ENCODE measurements at places on chromosomes 1 and 21.
A peak's percentile ranks its signal among the peaks of the same experiment; 100 is the strongest.

GRCh38 chr1:16903458-16903796 lies 7.6 kb downstream of the RNU1-2 start:
- DNase-seq: no peak

DNA sequence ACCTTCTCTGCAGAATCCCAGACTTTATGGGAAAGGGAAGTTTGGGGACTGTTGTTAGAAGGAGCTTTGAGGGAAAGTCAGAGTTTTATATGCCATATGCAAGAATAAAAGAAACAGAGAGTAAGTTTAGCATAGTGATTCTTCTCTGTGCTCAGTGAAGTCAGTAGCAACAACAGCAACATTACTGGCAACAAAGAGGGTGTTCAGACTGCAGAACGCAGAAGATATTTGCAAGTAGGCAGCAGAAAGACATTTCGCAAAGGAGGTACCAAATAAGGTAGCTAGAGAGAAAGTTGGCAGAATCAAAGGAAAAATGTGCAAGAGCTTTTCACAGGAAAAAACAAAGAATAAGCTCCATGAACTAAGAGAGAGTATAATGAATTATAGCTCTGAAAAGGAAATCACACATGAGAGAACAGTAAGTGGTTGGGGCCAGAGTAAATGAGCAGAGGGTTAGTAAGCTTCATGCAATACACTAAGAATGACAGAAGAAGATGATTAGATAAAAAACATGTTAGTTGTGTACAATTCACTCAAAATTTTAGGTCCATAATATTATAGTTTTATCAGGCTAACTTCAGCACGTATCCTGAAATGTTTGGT lies 98.1 kb downstream of the NEGR1 start:
- no peak for DNase-seq

DNA sequence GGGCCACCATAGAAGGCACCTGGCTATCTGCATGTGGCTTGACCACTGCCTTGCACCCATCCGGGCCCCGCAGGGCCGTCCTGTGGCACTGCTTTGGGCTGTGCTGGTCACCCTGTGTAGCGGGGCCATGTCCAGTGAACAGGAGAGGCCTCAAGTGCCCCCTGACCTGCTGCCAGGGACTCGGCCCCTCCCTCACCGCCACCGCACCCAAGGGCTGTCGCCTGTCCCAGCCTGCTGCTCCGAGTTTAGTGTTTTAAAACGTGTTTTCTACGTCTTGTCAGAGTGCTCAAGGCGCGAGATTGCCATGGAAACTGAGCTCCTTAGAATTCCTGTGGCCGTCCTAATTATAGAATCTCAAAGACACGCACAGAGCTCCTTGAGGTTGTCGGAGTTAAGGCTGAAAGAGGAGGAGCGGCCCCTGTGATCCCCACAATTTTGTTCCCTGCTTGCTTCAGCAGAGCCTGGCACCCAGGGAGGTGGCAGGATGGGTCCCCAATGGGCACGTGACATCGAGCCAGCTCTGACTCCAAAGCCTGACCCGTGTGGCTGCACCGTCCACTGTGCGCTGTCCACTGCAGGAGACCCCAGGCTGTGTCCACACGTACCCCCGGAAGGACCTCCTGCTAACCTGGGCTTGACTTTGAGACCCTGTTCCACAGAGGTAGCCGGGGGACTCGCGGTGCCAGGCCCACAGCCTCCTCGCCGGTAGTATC lies 66.2 kb downstream of the FAAP20 start:
- no peak for DNase-seq

GRCh38 chr1:161824618-161825017 lies 58.5 kb downstream of the ATF6 start:
- DNase-seq: no peak

DNA sequence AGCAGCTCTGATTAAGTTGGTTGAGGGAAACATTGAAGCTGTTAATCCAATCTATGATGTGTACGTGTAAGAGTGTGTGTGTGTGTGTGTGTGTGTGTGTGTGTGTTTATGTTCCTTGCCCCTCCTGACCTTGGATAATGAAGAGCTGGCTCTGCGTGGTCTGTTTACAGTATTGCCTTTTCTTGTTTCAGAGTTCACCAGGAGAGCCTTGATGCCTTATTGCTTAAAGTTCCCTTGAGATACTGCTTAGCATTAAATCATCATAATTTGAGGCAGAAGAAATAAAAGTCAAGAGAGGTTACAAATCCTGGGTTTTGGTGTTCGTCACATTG lies 36.4 kb downstream of the CAPN8 start:
- DNase-seq: no peak

DNA sequence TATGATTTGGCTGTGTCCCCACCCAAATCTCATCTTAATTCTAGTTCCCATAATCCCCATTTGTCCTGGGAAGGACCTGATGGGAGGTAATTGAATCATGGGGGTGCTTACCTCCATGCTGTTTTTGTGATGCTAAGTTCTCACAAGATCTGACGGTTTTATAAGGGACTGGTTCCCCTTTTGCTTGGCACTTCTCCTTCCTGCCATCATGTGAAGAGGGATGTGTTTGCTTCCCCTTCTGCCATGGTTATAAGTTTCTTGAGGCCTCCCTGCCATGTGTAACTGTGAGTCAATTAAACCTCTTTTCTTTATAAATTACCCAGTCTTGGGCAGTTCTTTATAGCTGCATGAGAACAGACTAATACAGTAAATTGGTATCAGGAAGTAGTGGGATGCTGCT lies 114.1 kb downstream of the ZNF648 start:
- DNase-seq: no peak

DNA sequence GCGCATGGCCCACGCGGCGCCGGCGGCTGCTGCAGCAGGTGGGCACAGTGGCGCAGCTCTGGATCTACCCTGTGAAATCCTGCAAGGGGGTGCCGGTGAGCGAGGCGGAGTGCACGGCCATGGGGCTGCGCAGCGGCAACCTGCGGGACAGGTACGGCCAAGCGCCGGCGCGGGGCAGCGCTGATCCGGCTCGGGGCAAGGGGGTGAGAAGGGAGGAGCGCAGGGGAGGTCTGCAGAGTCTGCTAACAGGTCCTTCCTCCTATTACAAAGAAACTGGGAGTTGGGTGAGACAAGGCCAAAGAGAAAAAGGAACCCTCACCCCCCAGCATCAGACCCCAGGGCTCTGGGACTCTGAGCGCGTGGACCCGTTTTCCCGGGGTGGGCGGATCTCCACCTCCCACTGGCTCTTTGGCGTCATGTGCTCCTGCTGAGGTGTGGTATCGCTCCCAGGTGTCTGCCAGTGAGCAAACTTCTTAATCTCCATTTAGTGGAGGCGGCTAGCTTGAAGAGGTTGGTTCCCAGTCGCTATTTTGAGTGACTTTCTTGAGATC lies 431 bp downstream of the MTARC1 start:
- peak; percentile 56 for DNase-seq

DNA sequence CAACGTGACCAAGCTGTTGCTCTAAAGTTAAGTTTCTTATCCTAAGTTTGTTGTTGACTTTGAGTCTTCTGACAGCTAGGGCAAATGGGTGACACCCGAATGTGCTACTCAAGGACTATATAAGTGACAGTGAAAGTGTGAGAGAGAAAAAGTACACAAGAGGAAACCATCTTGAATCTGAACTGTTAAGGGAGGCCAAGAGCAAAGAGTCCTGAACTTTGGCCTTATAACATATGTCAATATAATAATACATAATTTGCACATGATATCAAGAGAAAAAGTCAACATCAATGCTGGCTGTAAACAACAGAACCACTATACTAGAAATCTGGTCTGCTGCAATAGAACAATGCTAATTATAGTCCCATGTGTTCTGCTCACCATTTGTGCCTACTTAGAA lies 29.5 kb downstream of the SYNJ1 start:
- DNase-seq: no peak

- DNase-seq: no peak
Observed at GRCh38 chr1:233463333-233463732, 135.8 kb downstream of the MAP3K21 start.

DNA sequence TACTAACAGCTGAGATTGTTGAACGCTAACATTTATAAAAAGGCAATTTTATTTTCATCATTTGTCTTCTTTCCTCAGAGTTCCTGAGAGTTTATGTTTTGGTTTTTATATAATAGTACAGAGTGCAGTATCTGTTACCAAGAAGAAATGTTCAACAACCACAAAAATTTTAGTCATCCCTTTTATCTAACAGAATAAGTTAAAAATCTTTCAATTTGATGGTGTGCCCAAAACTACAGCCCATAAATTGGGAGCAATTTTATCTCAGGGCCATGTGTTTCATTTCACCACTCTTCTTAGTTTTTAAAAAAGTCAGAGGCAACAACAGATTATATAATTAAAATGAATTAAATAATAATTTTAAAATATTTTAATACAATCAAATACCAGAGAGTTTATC lies 37.1 kb downstream of the NEXN start:
- DNase-seq: no peak

DNA sequence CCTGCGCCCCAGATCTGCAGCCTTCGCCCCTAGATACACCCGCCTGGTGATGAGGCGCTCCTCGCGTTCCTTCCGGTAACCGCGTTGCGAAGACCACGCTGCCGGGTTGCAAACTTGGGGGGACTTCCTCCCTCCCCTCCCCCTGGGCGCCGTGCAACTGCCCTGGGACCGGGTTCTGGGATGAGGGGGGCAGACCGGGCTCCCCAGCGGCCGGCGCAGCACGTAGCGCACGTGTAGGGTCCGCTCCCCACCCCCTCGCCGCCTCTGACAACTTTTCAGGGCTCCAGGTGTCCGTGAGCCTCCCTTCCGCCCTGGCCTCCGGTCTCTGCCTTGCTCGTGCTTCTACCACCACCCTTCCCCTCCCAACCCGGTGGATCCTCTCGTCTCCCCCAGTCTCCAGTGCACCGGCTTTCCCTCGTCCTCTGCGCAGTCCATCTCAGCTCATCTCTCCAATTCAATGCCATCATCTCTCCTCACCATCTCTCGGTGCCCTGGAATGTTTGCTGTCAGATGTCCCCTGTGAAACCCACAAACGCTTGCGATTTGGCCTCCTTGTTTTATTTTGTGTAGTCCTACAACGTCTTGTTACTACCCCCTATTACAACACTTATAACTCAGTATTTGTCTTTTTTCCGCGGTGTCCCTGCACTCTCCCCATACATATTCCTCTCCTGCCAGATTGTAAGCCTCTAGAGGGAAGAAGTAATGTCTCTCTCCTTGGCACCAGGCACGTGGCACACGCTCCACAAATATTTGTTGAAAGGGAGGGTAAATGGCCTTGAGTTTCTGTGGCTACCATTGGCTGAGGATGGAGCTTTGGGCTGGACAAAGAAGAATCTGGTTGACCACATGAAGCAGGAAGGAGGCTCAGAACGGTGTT lies 782 bp downstream of the PCAT6 start:
- no peak for DNase-seq

DNA sequence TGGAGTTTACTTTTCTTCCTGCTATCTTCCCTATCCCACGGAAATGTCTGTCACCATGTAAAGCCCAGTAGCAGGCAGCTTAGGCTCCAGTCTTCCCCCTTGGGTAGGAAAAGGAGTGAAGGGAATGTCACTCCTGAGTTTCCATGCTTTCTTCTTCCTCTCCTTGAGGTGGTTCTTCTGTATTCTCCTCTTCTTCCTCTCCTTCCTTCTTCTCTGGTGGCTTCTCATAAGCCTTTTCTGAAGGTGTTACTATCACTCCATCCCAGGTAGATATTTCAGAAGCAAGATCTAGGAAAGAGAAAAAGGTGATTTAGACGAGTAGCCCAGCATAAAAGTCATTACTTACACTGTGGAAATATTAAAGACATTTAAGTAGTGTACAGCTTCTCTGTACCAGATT lies 3.8 kb downstream of the SNAPIN start:
- no peak for DNase-seq

GRCh38 chr1:201176940-201177339 lies 13.7 kb upstream of the IGFN1 start:
- DNase-seq: no peak

DNA sequence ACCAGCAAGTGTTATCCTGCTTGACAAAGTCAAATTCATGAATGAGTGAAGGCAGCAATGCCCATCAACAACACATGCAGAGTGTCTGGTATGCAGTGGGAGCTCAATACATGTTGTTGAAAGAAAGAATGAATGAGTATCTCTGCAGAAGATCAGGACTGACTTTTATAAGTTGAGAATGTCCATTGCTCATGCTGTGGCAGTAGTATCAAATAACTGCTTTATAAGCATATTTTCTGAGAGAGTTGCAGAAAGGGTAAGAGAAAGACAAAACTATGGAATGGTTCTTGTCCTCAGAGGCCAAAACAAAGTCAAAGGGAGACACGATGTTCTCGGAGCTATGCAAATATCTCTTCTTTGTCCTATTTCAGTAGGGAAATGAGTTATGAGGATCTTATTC lies 288.7 kb downstream of the LMX1A start:
- DNase-seq: no peak

- no peak for DNase-seq
Observed at GRCh38 chr1:220451532-220451931, 76.4 kb upstream of the MARK1 start.

- no peak for DNase-seq
Observed at GRCh38 chr1:38529391-38529790, 330.2 kb downstream of the RRAGC start.

GRCh38 chr1:38105267-38105666 lies 58.7 kb upstream of the POU3F1 start:
- no peak for DNase-seq

DNA sequence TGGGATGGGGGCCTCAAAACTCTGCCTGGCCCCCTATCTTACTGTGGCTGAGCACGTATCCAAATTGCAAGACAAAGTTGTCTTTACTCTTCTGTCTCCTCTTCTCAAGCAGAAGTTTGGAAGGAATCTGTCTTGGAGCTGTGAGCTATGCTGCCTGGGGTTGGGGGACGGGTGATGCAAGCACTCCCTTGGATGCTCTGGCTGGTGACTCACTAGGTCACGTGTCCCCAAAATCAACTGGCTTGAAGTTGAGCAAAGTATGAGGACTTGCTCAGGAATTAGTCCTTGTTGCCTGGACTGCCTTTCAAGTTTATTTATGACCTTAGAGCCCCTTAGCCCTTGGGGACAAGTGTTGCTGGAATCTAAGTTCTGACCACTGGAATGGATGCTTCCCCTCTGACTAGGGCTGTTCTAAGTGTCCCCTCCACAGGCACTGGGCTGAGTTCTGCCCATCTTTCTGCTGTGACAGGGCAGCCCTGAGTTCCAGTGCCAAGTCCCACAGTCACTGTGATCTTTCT lies 269.5 kb downstream of the HHAT start:
- DNase-seq: no peak

DNA sequence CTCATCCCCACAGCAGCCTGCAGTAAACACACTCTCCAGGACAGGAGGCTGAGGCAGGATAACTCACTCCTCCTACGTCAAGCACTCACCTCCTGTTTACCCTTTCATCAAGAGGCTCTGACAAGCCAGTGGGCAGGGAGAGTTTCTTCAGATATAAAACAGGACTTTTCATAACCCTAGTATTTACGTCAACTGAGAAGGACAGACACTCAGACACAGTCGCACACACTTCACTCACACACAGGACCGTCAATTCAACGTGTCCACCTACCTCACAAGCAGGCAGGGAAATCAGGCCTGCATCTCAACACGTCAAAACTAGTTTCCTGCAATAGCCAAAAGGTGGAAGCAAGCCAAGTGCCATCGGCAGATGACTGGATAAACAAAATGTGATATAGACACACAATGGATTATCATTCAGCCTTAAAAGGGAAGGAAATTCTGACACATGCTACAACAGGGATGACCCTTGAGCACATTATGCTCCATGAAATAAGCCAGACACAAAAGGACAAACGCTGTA lies 48.6 kb downstream of the ITPKB start:
- no peak for DNase-seq

GRCh38 chr21:22200378-22201092 lies 1202.3 kb downstream of the NCAM2 start:
- DNase-seq: no peak

Data from 8988T (cell line).